ENCODE measurements at places on chromosomes 1 and 21. TPM values are rescaled to one million over a fixed set of nuclear protein-coding genes. Genes with fewer than 3 reads are reported as not detected.

GRCh38 chr1:24235921-24236788 is 49.1 kb upstream of the IFNLR1 start:
- H3K36me3 ChIP-seq, result no peaks in the 10 kb centered on the region
- no peaks in the 10 kb centered on the region for H3K27me3 ChIP-seq
- H3K4me1 ChIP-seq, result peaks cover 6% of the 10 kb centered on the region
- H3K27ac ChIP-seq, result no peak overlapping the region
- no peak for DNase-seq
- H3K4me3 ChIP-seq, result no peak overlapping the region

Gene FMN2
- 2.0 TPM for total RNA-seq

- no peaks in the 10 kb centered on the region for H3K4me1 ChIP-seq
- no peaks in the 10 kb centered on the region for H3K36me3 ChIP-seq
- no peak for DNase-seq
- H3K27me3 ChIP-seq, result no peaks in the 10 kb centered on the region
- H3K27ac ChIP-seq, result no peak overlapping the region
These were observed 104.5 kb downstream of the CENPF start for GRCh38 chr1:214707306-214708087.

- H3K27me3 ChIP-seq, result no peaks in the 10 kb centered on the region
- H3K36me3 ChIP-seq, result peaks cover 48% of the 10 kb centered on the region
- H3K4me1 ChIP-seq, result no peaks in the 10 kb centered on the region
- H3K27ac ChIP-seq, result no peak overlapping the region
- no peak for DNase-seq
These were observed 29.7 kb downstream of the MYSM1 start for GRCh38 chr1:58670181-58670580.

GRCh38 chr21:25500598-25500997 is 106.7 kb downstream of the MRPL39 start:
- H3K4me3 ChIP-seq, result no peak overlapping the region
- no peaks in the 10 kb centered on the region for H3K27me3 ChIP-seq
- no peaks in the 10 kb centered on the region for H3K4me1 ChIP-seq
- no peak for DNase-seq
- no peak overlapping the region for H3K27ac ChIP-seq
- H3K36me3 ChIP-seq, result no peaks in the 10 kb centered on the region

- H3K27me3 ChIP-seq, result no peaks in the 10 kb centered on the region
- DNase-seq, result no peak
- no peak overlapping the region for H3K27ac ChIP-seq
- 0 out of 2 replicates have a peak, but pooled peaks cover 1% of the 10 kb centered on the region for H3K4me1 ChIP-seq
- H3K36me3 ChIP-seq, result 0 out of 2 replicates have a peak, but pooled peaks cover 6% of the 10 kb centered on the region
These were observed 56.2 kb upstream of the UBE2U start for GRCh38 chr1:64147045-64147724.

GRCh38 chr21:43299441-43300277 is 127.3 kb downstream of the SIK1 start:
- H3K27me3 ChIP-seq, result no peaks in the 10 kb centered on the region
- no peak overlapping the region for H3K4me3 ChIP-seq
- H3K27ac ChIP-seq, result no peak overlapping the region
- peaks cover 3% of the 10 kb centered on the region for H3K4me1 ChIP-seq
- no peak for DNase-seq

Gene CAMK2N1
- total RNA-seq, result 7.4 TPM

DNA sequence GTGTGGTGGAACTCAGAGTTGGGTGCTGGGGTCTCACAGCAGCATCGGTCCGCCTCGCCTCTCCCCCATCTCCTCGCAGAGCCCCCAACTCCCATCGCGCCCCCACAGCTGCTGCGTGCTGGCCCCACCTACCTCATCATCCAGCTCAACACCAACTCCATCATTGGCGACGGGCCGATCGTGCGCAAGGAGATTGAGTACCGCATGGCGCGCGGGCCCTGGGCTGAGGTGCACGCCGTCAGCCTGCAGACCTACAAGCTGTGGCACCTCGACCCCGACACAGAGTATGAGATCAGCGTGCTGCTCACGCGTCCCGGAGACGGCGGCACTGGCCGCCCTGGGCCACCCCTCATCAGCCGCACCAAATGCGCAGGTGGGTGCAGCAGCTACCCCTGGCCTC is 24.2 kb downstream of the PTPRU start:
- peaks cover 23% of the 10 kb centered on the region for H3K4me1 ChIP-seq
- H3K36me3 ChIP-seq, result no peaks in the 10 kb centered on the region

DNA sequence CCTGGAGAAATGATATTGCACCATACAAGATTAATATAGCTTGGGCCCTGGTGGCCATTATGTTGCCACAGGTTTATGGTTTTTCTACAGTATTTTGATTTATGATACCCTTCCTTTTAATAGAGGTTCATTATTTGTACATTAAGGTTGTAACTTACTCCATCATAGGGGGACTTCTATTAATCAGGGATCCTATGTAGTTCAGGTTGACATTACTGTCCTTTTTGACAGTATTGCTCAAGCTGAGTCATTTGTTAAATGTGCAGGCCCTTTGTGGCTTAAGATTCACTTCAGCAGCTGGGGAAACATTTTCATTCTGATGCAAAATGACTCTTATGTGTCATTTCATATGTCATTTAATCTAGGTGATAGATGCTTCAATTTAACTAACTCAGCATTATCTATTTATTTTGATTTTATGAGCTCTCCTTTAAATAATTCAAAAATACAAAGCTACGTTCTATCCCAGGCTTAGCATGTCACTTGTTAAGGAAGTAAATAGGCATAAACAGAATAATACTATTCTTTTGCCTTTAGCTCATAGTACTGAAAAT is 686.9 kb upstream of the NCAM2 start:
- H3K27ac ChIP-seq, result no peak overlapping the region
- no peak for DNase-seq
- H3K4me3 ChIP-seq, result no peak overlapping the region
- H3K36me3 ChIP-seq, result no peaks in the 10 kb centered on the region
- no peaks in the 10 kb centered on the region for H3K4me1 ChIP-seq
- no peaks in the 10 kb centered on the region for H3K27me3 ChIP-seq

Gene LRRC71
- not detected for total RNA-seq
